Stimulated activated CD4-positive, alpha-beta T cell treated with anti-CD3 and anti-CD28 coated beads, Interleukin-12 subunit alpha, Interleukin-12 subunit beta, amount 100 ng/mL, for 48 hours (primary cell): ENCODE measurements at places on chromosomes 4 and X.

GRCh38 chr4:32798471-32799159 lies 2078.4 kb downstream of the PCDH7 start:
- DNase-seq, result no peak

DNA sequence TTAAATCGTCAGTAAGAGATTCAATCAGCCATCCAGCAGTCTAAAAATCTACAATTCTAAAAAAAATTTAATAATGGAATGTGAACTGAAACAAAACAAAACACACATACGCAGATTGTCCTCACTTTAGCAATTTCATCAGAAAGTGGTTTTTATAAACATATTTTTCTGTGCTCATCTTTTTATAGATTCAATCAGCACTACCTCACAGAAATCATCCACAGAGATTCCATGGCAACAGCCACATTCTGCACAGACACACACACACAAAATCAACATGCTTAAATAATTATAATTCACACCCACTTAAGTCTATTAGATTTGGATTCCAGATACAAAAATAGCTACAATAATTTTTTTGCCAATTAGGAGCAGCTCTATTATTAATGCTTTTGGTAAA lies 149.0 kb upstream of the KCNIP4 start:
- DNase-seq, result no peak

GRCh38 chr4:610411-611261 lies 14.7 kb upstream of the PDE6B start:
- DNase-seq, result no peak

DNA sequence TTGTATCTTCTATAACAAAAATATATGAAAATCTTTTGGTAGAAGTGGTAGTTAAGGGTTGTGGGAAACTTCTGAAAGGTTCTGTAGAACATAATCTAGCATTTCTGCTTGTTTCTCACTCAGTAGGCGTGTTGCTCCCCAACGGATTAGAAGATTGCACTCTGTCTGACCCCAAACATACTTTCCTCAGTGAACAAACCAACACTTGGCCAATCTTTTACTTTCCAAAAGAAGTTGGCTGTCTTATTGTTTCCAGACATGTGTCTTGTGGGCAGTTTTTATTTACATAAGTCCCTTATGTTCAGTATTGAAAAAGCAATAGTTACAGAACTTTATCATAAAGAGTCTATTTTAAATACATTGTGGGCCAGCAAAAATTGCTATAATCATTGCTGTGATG lies 312.8 kb upstream of the EPHA5 start:
- DNase-seq, result no peak

GRCh38 chrX:136395271-136395670 lies 92.5 kb upstream of the BRS3 start:
- no peak for DNase-seq

- no peak for DNase-seq
Observed at GRCh38 chrX:2351999-2352995, 148.5 kb downstream of the DHRSX start.

DNA sequence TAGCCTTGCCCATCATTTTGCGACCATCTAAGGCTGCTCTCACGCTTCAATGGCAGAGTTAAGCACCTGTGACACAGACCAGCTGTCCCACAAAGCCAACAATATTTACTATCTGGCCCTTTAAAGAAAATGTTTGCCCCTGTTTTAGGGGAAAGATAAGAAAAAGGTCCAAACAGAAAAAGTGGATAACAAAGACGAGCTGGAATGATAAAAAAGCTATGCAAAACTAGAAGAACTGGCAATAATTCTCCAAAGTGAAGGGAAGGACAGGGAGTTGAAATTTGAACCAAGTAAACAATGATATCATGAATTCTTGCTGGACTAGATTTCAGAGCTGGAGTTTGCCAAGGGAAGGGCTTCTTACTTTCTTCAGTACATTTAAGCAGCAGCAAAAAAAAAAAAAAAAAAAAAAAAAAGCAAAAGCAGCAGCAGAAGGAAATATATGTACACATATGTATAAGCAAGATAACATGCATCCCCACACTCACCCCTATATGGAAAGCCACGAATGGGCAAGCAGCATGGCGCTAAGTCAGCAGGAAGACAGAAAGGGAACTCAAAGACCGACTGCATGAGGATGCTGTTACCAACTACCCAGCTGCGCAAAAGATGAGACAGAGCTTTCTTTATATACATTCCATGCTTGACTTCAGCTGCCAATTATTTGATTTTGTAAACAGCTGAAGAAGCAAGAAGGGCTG lies 12.5 kb downstream of the TRAPPC2 start:
- DNase-seq, result no peak

DNA sequence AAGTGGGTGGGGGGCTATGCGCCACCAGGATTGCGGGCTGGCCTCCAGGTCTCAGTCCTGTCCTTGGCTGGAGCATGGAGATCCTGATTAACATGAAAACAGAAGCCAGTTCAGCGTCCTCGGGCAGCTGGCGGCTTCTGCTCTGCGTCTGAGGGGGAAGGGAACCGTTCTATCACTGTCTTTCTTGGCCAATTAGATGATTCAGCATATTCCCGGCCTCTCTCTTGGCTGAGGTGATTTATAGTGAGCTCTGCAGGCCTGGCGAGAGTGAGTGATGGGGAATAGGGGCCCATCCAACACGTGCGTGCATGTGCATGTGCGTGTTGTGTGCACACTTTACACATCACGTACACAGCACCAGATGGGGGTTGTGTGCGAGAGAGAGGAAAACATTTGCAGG lies 145.8 kb upstream of the ATP6AP2 start:
- no peak for DNase-seq

- DNase-seq, result no peak
Observed at GRCh38 chrX:17511556-17511955, 136.6 kb downstream of the NHS start.

- no peak for DNase-seq
Observed at GRCh38 chr4:136383082-136383481, 1149.2 kb downstream of the PCDH18 start.

- no peak for DNase-seq
Observed at GRCh38 chrX:29447867-29448266, 767.5 kb upstream of the MAGEB2 start.

- no peak for DNase-seq
Observed at GRCh38 chr4:76733068-76733771, 164.7 kb downstream of the SOWAHB start.

- no peak for DNase-seq
Observed at GRCh38 chr4:116913451-116913850, 171.9 kb downstream of the TRAM1L1 start.

GRCh38 chr4:177051473-177052060 lies 258.1 kb upstream of the NEIL3 start:
- DNase-seq, result peak; percentile 6

DNA sequence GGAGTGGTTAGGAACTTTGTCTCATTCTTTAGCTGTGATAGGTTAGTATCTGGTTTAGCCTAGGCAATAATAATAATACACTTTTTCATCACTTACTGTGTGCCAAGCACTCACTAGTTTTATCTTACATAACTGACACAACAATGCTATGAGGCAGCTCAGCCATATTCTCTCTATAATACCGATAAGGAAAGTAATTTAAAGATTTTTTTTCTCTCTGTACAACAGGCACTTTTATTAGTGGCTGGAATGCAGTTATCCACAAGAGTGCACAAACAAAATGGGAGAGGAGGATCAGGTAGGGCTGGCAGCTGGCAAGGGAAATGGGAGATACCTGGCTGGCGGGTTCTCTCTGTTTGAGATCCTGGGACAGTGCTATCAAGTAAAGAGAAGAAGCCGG lies 7.6 kb downstream of the RELL1 start:
- no peak for DNase-seq

DNA sequence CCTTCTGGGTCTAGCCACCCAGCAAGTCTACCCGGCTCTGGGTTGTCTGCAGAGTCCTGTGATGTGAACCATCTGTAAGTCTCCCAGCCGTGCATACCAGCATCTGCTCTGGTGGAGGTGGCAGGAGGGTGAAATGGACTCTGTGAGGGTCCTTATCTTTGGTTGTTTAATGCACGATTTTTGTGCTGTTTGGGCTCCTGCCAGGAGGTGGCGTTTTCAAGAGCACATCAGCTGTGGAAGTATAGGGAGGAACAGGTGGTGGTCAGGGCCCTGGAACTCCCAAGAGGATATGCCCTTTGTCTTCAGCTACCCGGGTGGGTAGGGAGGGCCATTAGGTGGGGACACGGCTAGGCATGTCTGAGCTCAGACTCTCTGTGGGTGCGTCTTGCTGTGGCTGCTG lies 66.5 kb upstream of the ZFP42 start:
- DNase-seq, result no peak

DNA sequence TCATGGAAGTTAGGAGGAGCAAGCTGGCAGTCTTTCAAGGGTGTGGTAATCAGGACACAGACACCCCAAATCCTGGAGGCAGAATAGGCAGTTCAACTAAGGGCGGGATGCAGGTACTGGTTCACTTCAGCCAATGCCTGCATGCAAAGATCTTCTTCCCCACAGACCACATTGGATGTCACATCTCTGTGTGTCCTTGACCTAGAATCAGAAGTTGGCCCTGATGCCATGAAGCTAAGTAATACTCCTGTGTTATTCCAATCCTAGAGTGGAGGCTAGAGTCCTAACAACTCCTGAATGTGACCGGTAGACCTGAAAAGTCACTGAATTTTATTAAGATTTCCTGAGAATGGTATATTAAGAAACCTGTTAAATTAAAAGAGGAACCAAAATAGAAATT lies 165.5 kb downstream of the DMD start:
- DNase-seq, result no peak

DNA sequence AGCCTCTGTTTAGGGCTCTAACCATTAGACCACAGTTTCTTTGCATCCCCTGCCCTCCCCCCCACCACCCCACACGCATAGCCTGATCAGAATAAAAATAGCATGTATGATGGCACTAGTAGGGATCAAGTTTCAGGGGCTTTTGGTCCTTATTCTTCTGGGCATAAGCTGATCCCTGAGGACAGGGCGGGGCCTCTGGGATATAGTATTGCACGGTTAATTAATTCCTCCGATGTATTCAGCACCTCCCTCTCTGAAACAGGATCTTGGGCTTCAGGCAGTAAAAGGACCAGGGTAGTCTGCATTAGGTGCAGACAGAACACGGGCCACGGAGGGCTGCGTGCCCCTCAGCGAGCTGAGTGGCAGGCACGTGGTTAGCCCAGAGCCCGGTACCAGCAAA lies 57.1 kb downstream of the ELF4 start:
- no peak for DNase-seq

DNA sequence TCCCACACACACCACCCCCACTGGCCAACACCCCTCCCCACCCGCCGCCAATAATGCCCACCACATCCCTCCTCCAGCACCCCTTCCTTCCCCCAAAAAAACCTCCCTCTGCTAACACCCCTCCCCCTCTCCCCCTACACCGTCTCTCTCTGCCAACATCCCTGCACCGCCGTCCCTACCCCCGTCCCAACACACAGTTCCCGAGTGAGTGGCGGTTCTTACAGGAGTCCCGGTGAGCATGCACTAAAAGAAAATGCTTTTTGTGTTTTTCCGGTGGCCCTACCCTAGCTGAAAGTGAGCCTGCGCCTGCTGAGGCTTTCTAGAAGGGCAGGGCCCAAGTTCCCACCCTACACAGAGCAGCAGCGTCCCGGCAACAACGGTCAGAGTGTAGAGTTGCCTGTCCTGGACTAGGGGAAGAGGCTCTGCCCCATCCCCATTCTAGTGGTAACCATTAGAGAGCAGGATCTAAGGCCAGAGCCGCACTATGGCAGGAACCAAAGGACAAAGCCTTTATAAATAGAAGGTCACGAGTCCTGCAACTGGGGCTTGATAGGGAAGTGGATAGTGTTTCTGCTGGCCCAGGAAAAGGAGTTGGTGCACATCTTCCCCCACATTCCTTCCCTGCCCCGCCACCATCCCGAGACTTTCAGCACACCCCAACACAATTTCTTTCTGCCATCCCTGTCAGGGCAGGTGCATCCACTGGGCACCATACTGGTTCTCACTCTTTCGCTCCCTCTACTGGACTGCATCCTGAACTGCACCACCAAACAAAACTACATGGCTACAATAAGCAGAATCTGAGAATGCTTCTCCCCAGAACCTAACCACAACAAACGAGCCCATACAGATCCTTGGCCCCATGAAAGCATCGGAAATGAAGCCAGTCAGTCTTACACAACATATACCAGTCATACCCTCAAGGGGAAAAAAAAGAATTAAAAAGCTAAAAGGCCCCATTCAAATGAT lies 78.1 kb upstream of the PAGE3 start:
- DNase-seq, result peak; percentile 19

DNA sequence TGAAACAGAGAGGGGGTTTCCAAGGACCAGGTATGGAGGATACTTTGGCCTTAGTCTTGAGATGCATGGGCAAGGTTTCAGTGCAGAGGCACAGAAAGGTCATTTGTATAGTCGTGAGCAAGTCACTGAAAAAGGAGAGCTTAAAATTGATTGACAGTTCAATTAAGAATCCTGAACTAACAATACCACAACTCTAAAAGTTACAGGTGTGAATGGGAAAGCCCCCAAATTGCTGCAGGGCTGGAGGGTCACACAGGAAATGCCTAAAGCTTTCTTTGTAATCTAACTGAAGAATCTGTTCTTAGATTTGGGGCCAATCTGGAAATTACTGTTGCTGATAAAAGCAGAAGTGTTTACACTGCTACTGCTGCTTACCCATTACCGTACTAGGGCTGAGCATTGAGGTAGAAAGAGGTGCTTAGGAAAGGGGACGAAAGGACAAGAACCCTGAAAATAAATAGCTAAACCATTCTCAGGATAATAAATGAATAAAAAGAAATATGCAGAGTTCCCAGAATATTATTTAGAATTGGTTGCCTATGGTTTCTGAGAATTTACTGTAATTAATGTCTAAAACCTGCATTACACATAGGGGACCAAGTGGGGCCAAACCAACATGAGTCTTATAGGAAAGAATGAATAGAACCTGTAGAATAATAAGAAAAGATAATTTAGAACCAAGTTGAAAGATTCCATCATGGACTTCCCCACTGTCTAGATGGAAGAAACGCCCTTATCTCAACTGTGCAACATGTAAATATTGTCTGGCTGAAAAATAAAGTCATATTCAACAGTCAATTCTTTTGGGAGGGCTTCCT lies 91.9 kb upstream of the PPP1R2C start:
- no peak for DNase-seq

DNA sequence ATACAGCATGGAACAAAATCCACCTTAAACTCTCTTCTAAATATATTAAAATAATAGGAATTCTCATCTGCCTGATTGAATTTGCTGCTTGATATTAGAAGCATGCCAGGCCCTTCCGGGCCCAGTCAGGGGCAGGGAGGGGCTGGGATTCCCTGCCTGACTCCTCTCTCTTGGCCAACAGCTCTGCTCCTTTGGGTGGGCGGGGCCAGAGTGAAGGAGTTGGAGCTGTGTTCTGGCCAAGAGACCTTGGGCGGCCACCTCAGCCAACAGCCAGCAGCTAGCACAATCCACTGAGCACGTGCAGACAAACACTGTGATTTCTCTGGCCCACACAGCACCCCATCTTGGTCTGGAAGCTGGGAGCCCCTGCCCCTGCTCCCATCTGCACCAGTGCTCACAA lies 140.3 kb downstream of the PJA1 start:
- no peak for DNase-seq

- DNase-seq, result no peak
Observed at GRCh38 chrX:15404401-15405096, 20.3 kb upstream of the VEGFD start.

DNA sequence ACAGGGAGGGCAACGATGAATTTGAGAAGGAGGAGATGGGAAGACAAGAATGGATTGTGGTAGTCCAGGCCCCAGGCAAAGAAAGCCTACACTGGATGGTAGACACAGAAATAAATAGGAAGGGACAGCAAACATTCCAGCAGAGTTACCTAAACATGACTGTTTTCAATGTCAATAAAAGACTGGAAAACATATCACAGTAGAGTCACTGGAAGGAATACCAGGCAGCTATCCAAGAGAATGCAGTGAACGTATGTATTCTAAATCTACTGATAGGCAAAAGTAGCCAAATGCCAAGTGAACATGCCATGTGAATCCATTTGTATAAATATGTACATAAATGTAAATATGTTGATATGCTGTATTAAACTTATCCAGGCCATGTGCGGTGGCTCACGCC lies 183.0 kb downstream of the PALLD start:
- DNase-seq, result no peak
